ENCODE measurements at places on chromosomes 16 and 17. TPM values are rescaled to one million over a fixed set of nuclear protein-coding genes. Genes with fewer than 3 reads are reported as not detected.

- no peak for DNase-seq
Measured at GRCh38 chr16:67910158-67910557, 17.1 kb downstream of the PSKH1 start.

DNA sequence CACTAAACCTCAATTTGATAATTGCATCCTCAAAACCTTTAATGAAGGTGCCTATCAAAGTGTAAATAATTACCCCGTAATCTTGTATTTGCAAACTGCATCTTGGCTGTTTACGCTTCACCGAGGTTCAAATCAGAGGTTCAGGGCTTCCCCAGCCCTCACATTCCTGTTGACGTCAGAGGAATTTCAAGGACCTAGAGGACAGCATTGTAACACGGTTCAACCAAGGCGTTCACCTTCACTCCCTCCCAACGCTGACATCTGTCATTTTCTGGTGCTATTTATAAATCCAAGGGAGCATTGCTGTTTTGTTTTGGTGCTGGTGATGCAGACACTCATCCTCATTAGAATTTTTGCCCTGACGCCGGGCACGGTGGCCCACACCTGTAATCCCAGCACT is 691.6 kb upstream of the RBFOX1 start:
- DNase-seq = no peak

The CD300H gene
- not detected for total RNA-seq

DNA sequence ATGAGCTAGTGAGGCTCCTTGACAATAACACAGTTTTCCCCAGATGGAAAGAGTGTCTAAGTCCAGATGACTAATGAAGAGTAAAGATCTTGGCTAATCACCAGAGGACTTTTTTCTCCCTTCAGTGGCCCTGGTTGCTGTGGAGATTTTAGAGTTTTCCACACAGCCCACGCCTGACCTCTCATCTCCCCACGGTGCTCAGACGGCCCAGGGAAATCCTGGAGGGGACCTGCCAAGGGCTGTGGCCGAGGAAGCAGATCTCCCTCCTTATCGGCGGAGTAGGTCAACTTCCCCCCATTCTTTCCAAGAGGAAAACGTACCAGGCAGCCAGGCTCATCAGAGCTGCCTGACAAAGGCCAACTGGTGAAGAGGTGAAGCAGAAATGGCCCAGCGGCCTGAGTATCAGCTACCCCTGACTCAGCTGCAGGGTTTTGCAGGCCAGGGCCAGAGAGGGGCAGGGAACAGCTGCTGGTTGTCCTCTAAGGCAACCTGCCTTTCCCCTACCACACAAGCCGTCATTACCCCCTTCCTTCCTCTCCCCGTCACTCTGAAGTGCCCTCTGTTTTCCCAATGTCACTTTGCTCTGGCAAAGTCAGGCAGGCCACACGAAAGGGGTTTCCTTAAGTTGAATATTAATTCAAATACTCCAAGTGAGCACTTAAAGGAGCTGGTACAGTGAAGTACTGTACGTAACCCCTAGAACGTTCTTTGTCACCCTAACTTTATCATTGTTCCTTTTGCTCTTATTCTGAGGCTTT is 140.2 kb upstream of the ADAMTS18 start:
- no peak for DNase-seq

DNA sequence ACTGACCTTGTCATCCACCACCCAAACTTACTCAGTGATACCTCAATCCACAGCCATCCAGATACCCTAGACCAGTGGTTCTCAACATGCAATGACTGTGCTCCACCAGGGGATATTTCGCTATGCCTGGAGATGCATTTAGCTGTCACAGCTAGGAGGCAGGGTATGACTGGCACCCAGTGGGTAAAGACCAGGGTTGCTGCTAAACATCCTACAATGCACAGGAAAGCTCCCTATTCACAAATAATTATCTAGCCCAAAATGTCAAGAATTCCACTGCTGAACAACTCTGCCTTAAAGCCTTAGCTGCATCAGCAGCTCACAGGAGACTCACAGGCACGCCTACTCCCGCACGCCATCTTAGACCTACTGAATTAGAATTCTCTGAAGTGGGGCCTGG is 212.6 kb downstream of the GRIN2A start:
- no peak for DNase-seq

The IKZF3 gene
- not detected for total RNA-seq

- DNase-seq = no peak
Measured at GRCh38 chr17:72056727-72057290, 64.0 kb upstream of the SOX9 start.

- no peak for DNase-seq
Measured at GRCh38 chr17:53191878-53192277, 630.8 kb upstream of the KIF2B start.

- no peak for DNase-seq
Measured at GRCh38 chr16:80680839-80681238, 123.6 kb downstream of the CDYL2 start.

- DNase-seq = no peak
Measured at GRCh38 chr16:74580833-74581232, 26.1 kb downstream of the GLG1 start.

GRCh38 chr17:37066322-37067255 is 117.8 kb downstream of the AATF start:
- DNase-seq = no peak

- DNase-seq = no peak
Measured at GRCh38 chr17:81960130-81960958, 643 bp downstream of the NOTUM start.

DNA sequence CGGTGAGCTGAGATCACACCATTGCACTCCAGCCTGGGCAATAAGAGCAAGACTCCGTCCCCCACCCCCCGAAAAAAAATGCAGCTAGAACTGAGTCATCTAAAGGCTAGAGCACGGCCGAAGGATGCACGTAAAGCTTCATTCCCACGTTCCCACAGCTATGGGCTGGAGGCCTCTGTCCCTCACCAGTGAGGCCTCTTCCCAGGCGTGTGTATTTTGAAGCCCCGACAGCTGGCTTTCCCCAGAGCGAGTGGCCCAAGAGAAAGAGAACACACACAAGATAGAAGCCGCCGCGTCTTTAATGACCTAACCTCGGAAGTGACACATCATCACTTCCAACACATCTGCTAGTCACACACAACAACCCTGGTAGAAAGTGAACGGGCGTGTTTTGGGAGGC is 6.6 kb upstream of the KCTD5 start:
- no peak for DNase-seq

GRCh38 chr17:81834831-81835267 is at the start of gene PPP1R27:
Gene PPP1R27 (minus strand): TSS chr17:81835050. CDS start chr17:81834953, 97 bp downstream.
- no peak for DNase-seq

DNA sequence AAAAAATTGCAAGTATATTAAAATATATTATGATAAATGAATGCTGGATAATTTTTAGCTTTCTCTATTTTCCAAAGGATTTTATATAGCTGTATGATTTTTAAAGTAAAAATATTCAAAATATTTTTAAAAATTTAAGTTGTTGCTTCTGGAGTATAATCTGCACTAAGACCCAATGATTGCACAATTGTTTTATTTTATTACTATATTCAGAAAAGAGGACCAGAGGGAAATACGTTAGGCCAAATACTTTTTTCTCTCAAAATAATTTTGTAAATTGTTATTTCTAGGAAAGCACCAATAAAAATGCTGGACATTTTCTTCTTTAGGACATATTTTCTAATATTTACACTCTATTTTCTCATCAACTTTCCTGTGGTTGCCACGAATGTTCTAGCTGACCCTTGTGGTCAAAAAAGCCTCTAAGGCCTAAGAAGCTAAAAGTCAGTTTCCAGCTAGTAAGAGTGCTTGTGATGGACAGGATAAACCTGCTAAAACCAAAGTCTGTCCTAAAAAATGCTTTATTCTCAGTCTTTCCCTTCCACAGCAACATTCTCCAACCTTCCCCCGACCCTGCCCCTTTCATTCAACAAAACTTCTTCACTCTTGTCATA is 31.2 kb downstream of the MMD start:
- no peak for DNase-seq

- DNase-seq = no peak
Measured at GRCh38 chr16:10868104-10868595, 8.9 kb upstream of the CIITA start.

The KCNH4 gene
- 0.05 TPM for total RNA-seq

The NPIPA1 gene
- 21.6 TPM for total RNA-seq

The CTRB1 gene
- total RNA-seq = not detected

The SLC47A1 gene
- total RNA-seq = 0.35 TPM

GRCh38 chr17:8185582-8186445 is 4.2 kb downstream of the BORCS6 start:
- DNase-seq = no peak

DNA sequence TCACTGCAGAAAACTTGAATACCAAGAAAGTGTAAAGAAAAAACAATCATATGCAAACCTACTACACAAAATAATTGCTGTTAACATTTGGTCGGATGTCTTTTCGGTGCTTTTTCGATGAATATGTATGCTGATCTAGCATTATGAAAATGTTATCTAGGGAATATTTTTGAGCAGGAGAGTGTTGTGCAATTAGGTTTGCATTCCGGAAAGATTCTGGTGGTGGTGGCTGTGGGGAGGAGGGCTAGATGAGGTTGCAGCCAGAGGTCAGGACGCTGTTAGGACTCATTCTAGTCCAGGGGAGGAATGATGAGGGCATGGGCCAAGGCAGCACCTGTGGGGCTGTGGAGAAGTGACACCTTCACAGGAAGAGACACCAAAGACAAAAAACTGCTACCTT is 258.0 kb upstream of the ASIC2 start:
- DNase-seq = no peak

GRCh38 chr16:48246066-48246465 is 1.3 kb downstream of the ABCC11 start:
- no peak for DNase-seq

The EVPLL gene
- total RNA-seq = not detected

The TTYH2 gene
- 1.7 TPM for total RNA-seq

DNA sequence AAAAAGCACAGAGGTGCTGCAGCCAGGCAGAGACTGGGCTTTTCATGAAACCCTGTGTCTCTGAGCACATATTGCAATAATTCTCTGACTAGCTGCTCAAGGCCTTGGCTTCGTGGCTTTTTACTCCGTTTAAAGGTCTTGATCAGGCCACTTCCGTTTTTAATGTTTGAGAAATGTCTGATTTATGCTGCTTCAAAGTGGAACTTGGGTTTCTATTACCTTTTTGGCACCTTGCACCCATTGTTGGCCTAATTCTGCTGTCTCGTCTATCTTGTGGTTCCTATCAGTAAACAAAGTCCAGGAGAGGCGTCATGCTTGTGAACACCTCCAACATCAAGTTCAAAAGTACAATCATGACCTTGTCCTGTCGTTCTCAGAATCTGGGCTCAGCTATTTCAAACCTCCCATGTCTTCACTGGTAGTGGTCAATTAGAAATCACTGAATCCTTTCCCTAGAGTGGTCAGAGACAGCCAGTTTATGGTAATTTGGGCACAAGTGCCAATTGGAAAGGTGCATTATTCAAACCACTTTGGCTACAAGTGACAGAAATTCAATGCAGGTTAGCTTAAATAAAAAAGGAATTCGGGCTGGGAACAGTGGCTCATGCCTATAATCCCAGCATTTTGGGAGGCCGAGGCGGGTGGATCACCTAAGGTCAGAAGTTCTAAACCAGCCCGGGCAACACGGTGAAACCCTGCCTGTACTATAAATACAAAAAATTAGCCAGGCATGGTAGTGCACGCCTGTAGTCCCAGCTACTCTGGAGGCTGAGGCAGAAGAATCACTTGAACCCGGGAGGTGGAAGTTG is 33.3 kb upstream of the METTL9 start:
- DNase-seq = no peak

Measured in glomerular endothelial cell (primary cell).